ENCODE measurements at places on chromosomes 11 and 22. TPM values are rescaled to one million over a fixed set of nuclear protein-coding genes. Genes with fewer than 3 reads are reported as not detected.

The KCNA4 gene
- not detected for total RNA-seq

The PARVG gene
- total RNA-seq = 164 TPM

The TMEM45B gene
- total RNA-seq = 0.36 TPM

The CDCA5 gene
- 91.5 TPM for total RNA-seq

The KCNJ4 gene
- not detected for total RNA-seq

The CST6 gene
- total RNA-seq = not detected

The PRODH gene
- total RNA-seq = 0.32 TPM

The C11orf42 gene
- total RNA-seq = not detected

The BTG4 gene
- not detected for total RNA-seq

The CLDN5 gene
- 0.30 TPM for total RNA-seq

The MYBPC3 gene
- total RNA-seq = not detected

The DAGLA gene
- total RNA-seq = 0.09 TPM

The CD248 gene
- 0.09 TPM for total RNA-seq

The TPBGL gene
- 0.18 TPM for total RNA-seq

The RIMBP3C gene
- 0.59 TPM for total RNA-seq

The H19 gene
- total RNA-seq = not detected

The ZFPL1 gene
- total RNA-seq = 29.5 TPM

The DNAJB7 gene
- total RNA-seq = not detected

The BCR gene
- total RNA-seq = 56.3 TPM

The TNNT3 gene
- 4.9 TPM for total RNA-seq

The GCAT gene
- total RNA-seq = 11.6 TPM

The CCDC73 gene
- 0.11 TPM for total RNA-seq

The LDLRAD3 gene
- total RNA-seq = 1.1 TPM

The C11orf68 gene
- total RNA-seq = 21.9 TPM

The RAG2 gene
- total RNA-seq = not detected

The SLC22A8 gene
- total RNA-seq = not detected

The ME3 gene
- 0.84 TPM for total RNA-seq

The MLC1 gene
- total RNA-seq = 0.55 TPM

The C11orf91 gene
- total RNA-seq = 0.32 TPM

The AGBL2 gene
- total RNA-seq = 5.2 TPM

The DNAJB13 gene
- total RNA-seq = 0.57 TPM
